ENCODE measurements at places on chromosomes 7 and 10.

DNA sequence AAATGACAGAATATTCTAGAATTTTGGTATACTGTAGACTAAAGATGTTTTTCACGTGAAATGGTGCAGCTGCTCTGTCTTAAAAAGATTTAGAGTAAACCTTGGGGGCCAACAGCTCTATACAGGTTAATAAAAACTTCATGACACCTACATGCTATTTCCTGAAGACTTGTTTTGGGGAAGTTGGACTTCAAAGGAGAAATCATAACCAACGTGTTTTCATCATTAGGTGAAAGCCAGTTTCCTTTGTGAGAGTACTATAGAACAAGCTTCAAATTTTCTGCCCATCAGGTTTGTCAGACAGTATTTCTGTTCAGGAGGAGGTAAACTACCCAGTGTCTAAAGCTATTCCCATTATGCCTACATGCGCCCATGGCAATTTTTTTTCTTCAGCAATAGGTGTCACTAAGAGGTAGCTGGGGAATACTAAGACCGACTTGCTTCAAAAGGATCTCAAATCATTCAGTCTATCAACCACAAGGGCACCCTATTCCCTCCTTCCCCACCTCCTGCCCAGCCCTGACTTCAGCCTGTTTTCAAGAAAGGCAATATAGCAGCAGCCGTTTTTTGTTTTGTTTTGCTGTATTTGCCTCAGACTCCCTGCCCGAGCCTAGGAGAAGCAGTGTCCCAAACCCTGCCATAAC is 237.3 kb upstream of the SP8 start:
- DNase-seq = no peak

GRCh38 chr7:156594283-156595080 is 46.1 kb upstream of the RNF32 start:
- no peak for DNase-seq

- no peak for DNase-seq
Observed at GRCh38 chr7:114956702-114957101, 34.8 kb downstream of the MDFIC start.

DNA sequence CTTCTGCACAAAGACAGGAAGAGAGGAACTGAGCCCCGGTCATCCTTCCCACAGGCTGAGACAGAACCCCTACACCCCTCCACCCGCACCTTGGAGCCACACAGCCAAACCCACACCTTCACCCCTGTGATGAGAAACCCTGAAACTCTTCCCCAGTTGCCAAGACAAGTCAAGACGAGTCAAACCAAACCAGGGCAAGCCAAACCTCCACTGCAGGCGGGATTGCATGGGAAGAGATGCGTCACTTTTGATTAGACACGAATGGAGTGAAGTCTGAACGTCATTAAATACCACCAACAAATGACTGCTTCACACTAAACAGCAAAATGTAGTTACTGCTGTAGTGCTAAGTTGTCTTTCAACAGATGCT is 73.8 kb downstream of the PRPF18 start:
- DNase-seq = no peak

GRCh38 chr7:40551685-40552576 is 417.1 kb downstream of the SUGCT start:
- no peak for DNase-seq

GRCh38 chr10:44863344-44864047 is 47.6 kb upstream of the TMEM72 start:
- no peak for DNase-seq
